ENCODE measurements at places on chromosomes 4 and X.

DNA sequence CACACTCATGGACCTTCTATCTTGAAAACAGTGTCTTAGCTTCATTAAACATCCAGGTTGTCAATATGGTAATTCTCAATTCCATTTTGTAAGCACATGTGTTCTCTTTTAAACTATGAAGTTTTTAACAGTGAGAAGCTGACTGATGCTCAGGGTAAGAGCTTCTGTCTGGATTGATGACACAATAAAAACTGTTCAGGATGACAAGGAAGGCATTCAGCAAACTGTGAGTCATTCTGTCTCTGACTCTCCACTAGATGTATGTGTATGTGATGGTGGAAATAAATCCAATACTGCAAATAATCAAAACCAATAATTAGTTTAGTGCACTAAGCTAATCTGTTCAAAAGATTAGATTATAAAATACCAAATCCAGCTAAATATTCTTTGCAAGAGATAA, 115.3 kb upstream of the ARX start:
- DNase-seq: no peak

DNA sequence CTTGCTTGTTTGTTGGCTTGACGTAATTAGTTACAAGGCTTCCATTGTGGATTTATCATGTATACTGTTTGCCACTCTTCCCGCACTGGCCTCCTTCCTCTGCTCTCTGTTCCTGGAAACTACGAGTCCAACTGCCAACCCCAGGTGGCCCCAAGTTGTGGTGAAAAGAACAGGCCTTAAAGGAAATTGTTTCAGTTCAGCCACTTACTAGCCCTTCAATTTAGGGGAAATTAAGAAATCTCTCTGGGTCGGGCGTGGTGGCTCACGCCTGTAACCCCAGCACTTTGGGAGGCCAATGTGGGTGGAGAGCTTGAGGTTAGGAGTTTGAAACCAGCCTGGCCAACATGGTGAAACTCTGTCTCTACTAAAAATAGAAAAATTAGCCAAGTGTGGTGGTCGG, 28.0 kb downstream of the RBM47 start:
- no peak for DNase-seq

DNA sequence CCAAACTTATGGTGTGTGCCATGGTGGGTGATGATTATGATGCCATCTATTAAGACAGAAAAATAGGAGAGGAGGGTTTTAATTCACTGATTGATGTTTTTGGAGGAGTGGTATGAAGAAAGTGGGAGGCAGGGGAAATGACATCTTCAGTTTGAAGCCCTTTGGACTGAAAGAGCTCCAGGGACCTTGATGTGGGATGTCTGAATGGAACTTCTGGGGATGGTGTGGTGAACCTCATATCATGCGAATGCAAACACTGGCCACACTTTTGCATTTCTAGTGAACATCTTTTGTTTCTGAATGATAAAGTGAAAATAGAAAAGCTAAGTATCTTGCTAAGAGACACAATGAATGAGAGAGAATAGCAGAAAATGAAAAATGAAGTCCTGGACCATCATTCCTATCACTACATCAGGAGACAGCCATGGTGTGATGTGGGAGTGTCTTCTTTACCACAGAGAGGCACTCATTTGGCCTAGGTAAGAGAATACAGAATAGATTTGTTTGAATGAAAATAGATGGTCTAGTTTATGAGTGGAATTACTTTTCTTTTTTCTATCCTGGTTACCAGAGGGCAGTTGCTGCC, 123.5 kb downstream of the ZNF827 start:
- no peak for DNase-seq

GRCh38 chr4:107831140-107831539, 6.4 kb downstream of the SGMS2 start:
- no peak for DNase-seq

DNA sequence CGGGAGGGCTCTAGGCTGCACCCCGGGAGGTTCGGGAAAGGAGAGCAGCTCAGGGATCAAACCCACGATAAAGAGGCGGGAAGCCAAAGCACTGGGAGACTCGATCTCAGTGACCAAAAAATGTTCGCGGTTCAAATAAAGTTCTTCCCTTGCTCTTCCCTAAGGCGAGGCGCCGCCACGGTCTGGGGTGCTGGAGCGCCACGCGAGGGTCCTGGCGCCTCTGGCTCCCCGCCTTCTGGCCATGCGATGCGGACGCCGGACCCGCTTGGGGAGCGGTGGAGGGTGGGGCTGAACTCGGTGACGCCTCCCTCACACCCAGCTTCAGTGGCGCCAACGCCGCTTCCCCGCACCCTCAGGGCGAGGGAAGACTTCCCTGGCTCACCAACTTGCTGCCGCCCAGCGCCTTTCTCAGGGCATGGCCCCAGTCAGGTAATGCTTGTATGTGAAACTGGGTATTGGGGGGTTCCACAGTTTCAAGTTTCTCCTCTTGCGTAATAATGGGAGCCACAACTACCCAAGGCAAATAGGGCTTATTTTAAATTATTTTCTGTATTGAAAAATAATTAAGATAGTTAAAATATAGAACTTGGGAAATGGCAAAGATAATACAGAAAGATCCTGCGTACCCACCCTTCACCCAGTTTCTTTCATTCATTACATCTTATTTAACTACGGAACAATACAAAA, at the start of gene QRFPR:
Gene QRFPR, minus strand, starts transcription at position 243 of the 687 bp plus-strand sequence. CDS start 371 bp downstream, outside the sequence.
- no peak for DNase-seq

DNA sequence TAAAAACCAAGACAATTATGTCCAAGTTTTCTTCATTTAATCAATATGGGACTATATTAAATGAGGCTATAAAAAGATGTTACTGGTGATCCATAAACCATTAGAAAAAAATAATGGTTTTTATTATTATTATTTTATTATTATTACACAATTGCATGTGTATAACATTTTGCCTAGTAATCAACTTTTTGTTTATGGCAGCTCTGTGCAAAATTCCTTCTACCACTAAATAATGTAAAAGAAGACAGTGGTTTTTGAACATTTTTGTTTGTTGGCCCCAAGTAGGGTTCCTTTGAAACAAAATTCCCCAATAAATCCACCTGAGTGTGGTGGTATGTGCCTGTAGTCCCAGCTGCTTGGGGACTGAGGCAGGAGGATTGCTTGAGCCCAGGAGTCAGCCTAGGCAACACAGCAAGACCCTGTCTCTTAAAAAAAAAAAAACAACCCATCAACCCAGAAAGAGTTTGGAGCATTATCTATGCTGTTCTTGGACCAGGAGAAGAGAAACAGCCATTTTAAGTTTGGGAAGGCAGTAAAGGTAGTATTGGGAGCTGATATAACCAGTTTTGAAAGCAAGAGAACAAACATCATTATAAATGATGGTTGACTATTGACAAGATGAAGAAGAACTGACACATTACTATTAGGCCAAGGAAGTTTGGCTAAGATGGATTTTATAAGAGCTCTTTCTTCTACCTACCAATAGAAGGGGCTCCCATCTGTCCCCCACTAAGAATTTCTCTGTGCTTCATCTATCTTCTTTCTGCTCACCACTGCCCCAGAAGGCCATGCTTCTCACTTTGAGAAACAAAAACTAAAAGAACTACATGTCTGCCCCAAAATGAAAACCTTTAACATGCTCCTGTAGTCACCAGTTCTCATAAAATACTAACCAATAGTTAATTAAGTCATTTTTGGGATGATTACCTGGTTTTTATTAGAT, 2.2 kb downstream of the TMEM156 start:
- DNase-seq: no peak

GRCh38 chr4:54447304-54447703, 210.5 kb upstream of the KIT start:
- no peak for DNase-seq

DNA sequence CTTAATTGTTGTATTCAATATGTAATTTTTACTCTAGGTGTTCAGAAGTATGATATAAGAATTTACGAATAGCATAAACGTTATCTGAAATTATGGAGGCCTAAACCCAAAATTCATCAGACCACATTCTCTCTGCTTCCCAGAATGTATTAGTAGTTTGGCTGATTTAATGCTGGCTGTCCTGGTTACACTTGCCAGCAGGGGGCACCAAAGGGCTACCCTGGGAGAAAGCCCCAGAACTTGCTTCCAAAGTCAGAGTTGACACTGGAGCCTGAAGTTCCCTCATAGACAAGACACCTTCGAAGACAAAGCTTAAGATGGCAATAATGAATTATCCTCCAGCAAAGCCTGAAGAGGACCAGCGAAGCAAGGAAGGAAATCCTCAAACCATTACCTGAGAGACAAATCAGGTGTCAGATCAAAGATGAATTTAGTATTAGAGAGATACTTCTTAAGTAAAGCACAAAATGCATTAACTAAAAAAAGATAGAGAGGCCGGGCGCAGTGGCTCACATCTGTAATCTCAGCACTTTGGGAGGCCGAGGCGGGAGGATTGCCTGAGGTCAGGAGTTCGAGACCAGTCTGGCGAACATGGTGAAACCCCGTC, 11.3 kb upstream of the ANOS1 start:
- DNase-seq: peak; percentile 42

DNA sequence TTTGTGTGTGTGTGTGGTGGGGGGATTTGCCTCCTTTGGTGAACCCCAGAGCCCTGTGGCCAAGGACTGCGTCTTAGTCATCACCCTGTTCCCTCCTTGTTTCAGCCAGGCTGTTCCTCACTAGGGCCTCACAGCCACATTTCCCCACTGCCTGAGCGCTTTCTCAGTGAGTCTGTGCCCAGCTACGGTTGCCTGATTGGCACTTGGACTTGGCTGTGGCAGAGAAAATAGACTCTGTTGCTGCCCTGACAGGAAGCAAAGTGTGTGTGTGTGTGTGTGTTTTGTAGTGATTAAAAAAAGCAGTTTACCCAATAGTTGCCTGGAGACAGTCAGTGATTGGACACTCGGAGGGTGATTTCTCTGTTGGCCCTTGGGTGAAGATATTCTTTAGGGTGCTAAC, 113.0 kb downstream of the UCHL1 start:
- DNase-seq: no peak

- no peak for DNase-seq
Observed at GRCh38 chr4:48103483-48104139, 30.4 kb downstream of the TXK start.

DNA sequence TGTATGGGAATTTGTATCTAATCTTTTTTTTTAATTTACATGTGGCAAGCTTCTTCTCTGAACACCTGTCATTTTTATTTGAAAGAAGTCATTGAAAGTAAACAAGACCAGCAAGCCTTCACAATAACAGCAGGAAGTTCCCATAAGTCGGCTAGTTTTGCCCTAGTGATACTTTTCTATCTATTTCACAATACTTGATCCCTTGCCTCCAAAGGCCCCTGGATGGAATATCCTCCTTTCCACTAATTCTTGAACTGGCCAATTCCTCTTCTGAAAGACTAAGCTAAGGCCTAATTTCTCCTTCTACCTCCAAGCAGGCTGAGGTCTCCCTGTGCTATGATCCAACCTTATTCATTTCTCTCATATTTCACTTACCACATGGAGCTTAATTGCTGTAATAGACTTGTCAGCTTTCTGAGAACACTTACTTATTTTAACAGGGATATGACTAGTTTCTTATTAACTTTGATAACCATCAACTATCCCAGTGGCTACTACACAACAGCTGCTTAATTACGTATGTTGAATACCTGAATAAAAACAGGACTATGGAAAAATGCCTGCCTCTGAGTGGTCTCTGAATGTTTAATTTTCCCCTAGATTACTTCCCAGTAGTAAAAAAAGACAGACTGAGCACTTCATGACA, 194.2 kb downstream of the MAD2L1 start:
- DNase-seq: no peak

- no peak for DNase-seq
Observed at GRCh38 chr4:17500574-17500973, 11.3 kb downstream of the QDPR start.

DNA sequence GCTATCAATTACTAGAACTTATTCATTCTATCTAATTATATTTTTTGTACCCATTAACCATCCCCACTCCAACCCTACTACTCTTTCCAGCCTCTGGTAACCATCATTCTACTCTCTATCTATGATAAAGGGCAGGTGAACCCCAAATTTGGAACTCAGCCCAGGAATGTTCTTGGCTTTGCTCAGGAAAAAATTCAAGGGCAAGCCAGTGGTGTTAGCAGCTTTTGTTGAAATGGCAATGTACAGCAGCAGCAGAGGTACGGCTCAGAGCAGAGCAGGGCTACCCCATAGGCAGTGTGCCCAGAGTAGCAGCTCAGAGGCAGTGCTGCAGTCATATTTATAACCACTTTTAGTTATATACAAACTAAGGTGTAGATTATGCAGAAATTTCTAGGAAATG, 138.2 kb downstream of the RNF150 start:
- no peak for DNase-seq

DNA sequence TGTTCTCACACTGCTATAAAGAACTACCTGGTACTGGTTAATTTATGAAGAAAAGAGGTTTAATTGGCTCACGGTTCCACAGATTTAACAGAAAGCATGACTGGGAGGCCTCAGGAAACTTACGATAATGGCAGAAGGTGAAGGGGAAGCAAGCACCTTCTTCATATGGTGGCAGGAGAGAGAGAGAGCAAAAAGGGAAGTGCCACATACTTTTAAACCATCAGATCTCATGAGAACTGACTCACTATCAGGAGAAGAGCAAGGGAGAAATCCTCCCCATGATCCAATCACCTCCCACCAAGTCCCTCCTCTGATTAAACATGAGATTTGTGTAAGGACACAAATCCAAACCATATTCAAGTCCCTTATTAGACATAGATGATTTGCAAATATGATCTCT, 12.3 kb upstream of the RAP2C start:
- DNase-seq: no peak

DNA sequence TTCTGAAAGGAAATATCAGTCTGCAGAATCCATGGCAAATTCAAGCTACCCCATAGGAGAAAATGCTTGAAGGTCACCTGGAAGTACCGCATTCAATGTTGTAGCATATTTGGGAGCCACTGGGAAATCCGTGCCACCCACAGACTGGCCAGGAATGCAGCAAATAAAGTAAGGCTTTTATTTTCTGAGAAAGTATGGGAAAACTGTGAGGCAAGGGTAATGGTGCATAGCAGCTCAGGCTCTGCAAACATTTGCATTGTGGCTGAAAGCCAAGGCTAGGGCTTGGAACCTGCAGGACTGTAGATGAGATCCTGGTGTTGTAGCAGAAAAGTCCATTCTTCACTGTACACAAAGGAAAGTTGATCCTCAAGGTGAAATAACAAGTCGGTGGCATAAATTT, 450.9 kb upstream of the NR3C2 start:
- no peak for DNase-seq

DNA sequence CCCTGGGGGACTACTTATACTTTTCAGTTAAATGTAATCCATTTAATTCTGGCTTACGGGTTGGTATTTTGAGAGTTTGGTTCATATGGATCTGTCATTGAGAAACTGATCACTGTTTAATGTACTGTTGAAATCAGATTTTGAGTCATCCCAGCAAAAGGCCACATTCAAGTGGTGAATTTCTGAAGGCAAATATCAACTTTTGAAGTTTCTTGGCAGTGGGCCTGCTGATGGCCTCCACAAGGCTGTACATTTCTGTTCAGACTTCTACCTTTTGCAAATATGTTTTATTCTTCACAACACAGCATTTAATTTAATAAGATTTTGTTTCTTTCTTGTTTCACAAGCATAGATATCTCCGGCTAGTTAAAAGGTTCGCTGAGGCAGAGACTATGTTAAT, 138.7 kb downstream of the PDGFC start:
- DNase-seq: no peak

DNA sequence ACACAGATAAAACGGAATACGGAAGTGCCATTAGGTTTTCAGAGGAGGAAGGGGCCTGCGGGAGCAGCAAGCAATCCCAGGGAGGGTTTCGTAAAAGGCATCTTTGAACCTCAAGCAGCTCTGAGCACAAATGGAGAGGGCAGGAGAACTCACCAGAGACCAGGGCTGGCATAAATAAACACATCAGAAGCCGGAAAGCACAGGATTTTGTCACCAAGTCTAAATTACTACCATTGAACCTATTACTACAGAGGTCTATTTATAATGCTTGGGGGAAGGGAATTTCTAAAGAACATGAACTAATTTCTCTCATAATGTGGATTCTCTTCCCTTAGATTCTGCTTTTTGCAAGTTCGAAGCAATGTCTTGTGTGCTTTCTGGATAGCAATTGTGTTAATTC, 39.6 kb upstream of the MBTPS2 start:
- DNase-seq: no peak

Measured in stimulated activated CD8-positive, alpha-beta memory T cell treated with anti-CD3 and anti-CD28 coated beads, Interleukin-4, amount 100 ng/mL, for 24 hours (primary cell).